Left ventricle myocardium superior (tissue), 1 donor: ENCODE measurements at places on chromosomes 2 and 18. TPM values are rescaled to one million over a fixed set of nuclear protein-coding genes. Genes with fewer than 3 reads are reported as not detected.
A peak's percentile ranks its signal among the peaks of the same experiment; 100 is the strongest.

Gene RSAD2
- 4.8 TPM for total RNA-seq

Gene ACVR1C
- total RNA-seq, result 0.32 TPM

GRCh38 chr2:114108824-114109416, 219.0 kb downstream of the ACTR3 start:
- no peak for DNase-seq

GRCh38 chr2:138497294-138497693, 4.3 kb upstream of the SPOPL start:
- DNase-seq, result no peak

Gene SH3RF3
- total RNA-seq, result 7.4 TPM

DNA sequence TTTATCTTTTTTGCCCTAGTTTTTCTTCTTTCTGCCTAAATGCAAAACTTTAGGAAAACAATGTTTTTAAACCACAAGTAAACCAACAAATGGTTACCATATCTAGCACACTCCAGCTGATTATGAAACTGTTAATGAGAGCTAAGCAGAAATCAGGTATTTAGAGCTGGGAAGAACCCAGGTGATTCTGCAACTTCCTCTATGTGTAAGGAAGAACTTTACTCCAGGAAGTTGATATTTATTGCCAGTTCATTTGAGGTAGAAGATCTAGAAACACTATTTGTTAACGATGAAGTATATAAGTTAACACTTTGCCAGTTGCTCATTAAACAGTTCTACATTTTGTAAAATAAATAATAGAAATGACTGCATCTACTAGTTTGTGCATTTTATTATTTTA, 409.7 kb downstream of the XIRP2 start:
- DNase-seq, result no peak

- DNase-seq, result no peak
Measured at GRCh38 chr2:27175330-27175729, 26.5 kb downstream of the TCF23 start.

DNA sequence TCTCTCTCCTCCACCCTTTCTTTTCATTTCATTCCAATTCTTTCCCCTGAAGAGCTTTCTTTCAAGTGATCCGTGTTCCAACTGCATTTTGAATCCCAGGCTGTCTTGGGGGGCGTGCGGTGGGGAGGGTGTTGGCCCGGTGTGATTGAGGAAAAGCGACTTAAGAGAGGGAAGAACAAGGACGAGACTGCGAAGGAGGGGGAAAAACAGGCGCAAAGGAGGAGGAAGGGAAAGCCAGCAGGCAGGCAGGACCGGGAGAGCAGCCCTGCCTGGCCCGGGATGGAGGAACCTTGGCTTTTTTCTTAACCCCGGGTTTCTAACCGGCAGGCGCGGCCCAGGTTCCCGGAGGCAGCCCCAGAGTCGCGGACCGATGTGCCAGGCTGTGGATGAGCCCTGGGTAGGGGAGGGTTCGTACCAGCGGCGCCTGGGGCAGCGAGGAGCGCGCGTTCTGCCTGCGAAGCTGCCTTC, 1.3 kb downstream of the ADCYAP1 start:
- DNase-seq, result no peak

DNA sequence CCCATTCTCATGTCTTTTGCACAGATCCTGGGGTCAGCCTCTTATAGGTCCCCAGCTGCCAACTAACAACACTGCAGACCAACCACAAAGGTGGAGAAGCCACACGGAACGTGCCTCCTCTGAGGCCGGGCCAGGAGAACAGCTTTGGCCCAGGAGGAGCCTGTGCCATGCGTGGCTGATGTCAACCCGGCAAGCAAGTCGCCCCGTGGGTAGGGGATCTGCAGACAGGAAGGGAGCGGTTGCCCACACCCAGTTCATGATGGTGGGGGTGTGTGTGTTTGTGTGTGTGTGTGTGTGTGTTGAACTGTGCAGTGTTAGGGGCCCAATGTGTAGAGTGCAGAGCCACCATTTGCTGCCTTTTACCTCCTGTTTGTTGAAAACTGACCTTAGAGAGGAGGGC, 2.4 kb upstream of the CLEC4F start:
- DNase-seq, result no peak

GRCh38 chr2:181686576-181687185, 6.4 kb upstream of the NEUROD1 start:
- no peak for DNase-seq

- DNase-seq, result no peak
Measured at GRCh38 chr18:47397671-47398319, 146.3 kb upstream of the SKOR2 start.

GRCh38 chr2:68537809-68538208, 70.4 kb downstream of the APLF start:
- DNase-seq, result no peak

Gene LIMS4
- 2.8 TPM for total RNA-seq

- peak; percentile 91 for DNase-seq
Measured at GRCh38 chr18:80247393-80247841, at the start of gene PARD6G. TSS of gene PARD6G (minus strand) at chr18:80247514. CDS start at chr18:80247348, 166 bp downstream.

- DNase-seq, result no peak
Measured at GRCh38 chr2:124920448-124920847, 895.4 kb downstream of the CNTNAP5 start.

DNA sequence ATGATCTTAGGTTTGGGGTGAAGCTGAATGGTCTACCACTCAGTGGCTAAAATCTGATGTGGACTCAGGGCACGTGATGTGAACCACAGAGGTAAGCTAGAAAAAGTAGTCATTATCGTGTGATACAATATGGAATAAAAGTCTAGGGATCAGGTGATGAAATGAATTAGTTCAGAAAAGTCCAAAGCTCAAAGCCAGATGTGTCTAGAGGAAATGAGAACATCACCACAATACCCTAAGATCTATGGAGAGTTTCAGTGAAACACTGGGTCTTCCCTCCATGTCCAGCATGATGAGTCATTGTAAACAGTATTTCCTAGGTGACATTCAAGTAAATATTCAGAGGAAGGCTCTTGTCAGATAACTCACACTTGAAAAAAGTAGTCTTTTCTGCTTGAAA, 1257.4 kb upstream of the ZEB2 start:
- no peak for DNase-seq

DNA sequence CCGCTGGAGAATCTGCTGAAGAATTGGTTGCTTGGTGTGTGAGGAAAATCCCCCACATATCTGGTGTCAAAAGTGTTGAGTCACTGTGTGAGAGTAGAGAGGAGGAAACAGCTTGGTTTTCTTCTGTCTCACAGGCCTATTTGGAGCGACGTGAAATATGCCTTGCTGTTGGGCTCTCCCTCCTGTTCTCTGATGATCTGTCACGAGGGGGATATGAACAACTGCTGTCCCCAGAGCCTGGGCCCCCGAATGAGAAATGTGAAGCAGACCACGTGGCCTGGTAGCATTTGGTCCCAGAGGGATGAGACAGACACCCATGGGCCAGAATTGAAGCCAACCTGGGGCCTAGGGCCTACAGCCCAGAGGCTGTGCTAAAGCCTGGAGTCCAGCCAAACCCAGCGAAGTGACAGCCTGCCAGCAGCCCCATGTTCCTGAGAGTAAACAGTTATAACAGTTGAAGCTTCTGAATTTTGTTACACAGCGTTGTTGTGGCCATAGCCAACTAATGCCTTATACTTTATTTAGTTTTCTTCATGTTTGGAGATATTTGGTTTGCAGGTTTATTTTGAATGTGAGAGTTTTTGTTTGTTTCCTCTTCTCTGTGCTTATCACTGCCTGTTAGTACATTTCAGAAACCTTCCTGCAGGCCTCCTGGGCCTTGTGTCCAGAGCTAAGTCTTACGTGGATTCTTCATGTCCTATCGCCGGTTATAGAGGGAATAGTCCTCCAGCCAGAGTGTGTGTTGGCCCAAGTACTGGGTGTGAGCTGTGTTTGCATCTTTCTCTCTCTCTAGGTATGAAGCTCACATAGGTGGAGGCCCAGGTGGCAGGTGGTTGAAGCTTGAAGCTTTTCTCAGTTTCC, 18.7 kb upstream of the COLEC12 start:
- peak; percentile 75 for DNase-seq

DNA sequence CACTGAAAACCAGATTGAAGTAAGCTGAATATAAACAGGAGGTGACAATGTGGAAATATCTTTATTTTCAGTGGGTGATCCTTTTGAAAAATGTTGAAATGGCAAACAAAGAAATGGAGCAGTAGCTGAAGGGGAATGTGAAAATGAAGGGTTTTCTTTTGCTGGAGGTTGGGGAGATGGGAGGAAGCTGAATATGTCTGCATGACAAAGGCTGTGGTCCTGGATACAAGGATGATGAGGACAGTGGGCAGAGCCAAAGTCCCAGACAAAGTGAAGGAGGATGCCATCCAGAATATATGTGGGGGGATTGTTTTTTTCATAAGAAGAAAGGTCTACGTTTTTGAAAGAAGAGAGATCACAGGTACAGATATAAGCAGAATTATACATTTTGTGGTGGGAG, 6.7 kb downstream of the ALS2 start:
- DNase-seq, result no peak

DNA sequence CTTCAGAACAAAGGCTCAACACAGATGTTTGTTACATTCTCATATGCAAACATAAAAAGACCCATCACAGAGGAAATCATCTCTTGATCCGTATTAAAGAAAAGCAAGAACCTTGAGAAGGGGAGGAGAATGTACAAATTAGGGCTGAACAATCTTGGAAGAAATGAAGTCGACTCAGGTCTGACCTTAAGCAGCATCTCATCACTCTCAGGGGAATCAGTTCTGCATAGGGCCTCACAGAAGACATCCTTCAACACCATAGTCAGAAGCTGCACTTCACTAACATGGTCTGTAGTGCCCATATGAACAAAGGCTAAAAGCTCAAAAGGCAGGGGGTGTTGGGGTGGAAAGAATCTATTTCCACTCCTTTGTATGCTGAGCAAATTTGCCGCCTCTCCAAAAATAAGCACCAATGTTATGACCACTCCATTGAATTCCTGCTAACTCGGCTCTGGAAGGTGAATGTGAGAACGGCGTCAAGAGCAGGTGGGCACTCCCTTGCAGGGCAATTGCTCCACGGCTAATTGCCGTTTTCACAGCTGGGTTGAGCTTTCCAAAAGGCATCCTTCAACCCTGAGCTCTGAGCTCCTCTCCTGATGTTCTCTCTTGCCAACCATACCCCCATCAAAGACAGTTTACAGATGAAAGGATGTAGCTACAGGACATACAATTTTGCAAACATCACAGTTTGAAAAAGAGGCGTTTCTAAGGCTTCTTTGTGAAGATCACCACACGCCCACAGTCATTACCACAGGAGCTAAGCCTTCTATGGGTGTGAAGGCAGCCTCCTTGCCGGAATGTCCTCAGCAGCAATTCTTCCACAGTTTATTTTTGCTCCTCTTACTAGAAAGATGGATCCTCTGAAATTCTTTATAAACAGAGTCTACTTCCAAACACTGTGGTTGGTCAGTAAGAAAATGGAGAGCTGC, 10.0 kb downstream of the KLF7 start:
- DNase-seq, result no peak

Gene CCDC121
- 6.5 TPM for total RNA-seq

GRCh38 chr2:209495855-209496585, 72.2 kb downstream of the MAP2 start:
- DNase-seq, result no peak

DNA sequence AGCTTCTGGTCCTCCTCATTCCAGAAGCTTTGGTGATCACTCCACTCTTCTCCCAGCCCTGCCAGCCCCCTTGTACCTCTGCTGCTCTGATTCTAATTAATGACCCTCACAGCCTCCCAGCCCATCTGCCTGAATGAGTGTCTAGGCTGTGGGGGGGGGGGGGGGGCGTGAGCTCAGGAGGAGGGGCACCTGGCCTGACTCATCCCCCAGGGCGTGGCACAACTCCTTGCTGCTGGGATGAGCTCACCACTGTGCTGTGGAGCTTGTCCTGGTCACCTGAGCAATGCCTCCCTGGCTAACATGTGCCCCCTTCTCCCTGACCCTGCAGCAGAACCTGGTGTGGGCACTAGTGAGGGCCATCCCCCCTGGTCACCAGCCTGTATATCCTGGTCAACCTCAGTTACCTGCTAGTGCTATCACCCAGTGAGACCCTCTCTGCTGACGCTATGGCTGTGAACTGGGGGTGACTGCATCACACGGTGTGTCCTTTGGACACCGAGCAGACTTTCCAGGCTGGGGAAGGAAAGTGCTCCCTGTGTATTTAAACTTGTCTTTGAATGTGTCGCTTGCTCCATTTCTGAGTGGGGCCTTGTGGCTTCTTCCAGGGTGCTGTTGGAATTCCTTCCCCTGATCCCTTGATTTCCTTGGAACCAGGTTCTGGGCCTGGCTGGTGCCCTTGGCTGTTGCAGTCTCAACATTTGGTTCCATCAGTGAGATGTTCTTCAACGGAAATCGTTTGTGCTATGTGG, 41.5 kb upstream of the PUM2 start:
- DNase-seq, result no peak

- DNase-seq, result peak; percentile 37
Measured at GRCh38 chr2:74502147-74502719, 2.8 kb upstream of the LBX2 start.

DNA sequence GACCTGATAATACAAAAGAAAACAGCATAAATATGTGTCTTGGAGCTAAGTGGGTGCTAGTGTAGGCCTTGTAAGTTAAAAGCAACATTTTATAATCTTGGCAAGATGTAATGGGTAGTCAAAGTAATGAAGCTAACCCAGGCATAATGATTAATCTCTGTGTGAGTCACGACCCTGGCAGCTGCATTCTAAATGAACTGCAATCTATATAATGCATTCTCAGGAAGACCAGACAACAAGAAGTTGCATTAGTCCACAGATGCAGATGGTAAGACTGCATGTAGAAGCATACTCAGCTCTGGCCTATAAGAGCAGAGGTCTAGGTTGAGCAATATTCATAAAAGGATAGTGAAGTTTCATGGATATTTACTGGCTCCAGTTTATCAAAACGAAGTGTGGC, 85.6 kb upstream of the ETAA1 start:
- no peak for DNase-seq
